NCI-H1436 treated with DMSO at 0.1 percent for 48 hours (cell line): ENCODE measurements at places on chromosomes 16 and 17.

DNA sequence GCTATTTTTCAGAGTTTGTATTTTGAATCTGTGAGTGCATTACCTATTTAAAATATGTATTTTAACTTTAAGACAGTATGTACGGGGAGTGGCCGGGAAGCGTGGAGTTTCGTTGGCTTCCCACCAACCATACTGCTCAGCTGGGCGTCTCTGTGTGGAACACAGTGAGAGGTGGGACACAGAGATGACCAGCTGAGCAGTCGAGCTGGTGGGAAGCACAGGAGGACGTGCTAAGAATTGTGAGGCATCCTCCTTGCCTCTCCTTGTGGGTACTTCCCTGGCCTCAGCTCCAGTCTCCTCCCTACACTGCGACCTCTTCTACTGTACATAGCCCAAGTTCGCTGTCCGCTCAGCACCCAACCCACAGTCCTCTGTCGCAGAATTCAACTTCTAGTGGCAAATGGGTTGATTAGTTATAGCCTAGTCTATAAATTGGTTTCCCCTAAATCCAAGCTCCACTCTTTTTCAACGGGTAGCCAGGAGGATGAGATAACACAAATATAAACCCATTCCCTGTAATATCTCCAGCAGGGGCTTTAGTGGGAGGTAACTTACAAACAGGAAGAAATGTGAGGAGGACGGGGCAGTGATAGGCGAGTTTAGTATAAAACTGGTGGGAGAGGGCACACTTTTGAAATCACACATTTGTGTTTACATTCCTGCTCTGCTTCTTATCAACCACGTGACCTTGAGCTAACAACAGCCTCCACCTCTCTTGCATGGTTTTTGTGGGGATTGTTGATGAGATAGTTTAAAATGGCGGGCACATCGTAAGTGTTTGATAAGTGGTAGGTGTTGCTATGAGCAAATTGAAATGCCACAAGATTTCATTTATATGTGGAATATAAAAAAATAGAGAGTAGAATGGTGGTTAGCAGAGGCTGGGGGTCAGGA, 211.9 kb upstream of the HS3ST3A1 start:
- no peak for DNase-seq

- DNase-seq, result no peak
Measured at GRCh38 chr17:1420163-1420562, 20.1 kb upstream of the YWHAE start.

- DNase-seq, result peak; percentile 33
Measured at GRCh38 chr17:57603978-57604377, 141.1 kb downstream of the CCDC182 start.

DNA sequence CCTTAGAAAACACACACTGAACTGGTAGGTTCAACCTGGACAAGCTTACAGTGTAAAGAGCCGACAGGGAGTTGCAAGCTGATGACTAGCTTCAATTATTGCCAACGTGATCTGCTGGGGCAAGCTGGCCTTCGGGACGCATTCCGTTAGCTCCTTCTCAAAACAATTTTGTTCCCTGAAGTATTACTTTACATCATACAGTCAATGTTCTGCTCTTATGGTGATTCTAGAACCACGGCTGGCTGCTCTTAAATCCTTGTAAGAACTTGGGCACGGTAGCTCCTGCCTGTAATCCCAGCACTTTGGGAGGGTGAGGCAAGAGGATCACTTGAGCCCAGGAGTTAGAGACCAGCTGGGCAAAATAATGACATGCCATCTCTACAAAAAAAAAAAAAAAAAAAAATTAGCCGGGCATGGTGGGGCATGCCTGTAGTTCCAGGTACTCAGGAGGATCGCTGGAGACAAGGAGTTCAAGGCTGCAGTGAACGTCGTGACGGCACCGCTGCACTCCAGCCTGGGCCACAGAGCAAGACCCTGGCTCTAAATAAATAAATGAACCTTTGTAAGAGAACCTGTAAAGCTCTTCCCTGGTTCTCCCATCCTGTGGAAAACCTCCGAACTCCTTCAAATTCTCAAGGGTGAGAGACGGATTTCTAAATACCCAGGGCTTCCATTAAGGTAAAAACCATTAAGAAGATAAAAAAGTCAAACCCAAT, 2.0 kb downstream of the CDIP1 start:
- DNase-seq, result no peak

DNA sequence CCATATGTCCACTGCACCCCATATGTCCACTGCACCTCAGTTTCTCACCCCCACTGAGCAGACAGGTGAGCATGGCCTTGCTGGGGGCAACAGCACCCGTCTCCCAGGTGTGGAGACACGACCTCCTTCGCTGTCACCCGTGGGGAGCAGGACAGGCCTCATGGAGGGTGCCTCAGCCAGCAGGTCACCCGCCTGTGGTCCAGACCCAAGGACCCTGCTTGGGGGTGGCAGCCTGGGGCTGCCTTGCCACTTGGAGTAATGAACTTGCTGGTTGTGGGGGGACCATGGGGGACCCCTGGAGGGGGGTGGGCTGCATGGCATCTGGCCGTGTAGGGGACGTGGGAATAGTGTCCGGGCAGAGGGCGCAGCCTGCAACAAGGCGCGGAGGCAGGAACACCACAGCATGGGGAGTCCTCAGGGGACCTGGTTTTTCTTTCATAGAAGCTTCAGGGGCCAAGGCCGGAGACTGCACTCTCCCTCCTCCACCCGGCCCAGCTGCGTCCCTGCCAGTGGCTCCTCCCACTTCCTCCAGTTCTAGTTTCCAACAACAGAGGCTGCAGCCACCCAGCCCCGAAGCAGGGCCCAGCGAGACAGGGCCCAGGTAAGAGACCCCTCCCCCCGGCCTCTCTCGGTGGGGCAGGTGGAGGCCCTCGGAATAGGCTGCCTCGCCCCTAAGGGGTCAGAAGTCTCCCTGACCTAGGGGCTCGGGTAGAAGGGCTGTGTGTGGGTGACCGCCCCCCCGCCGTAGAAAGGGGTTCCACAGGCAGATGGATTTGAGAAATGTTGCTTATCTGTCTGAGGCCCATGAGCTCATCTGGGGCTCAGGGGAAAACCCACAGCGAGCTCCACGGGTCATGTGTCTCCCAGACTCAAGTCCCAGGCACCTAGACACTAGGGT, at the start of gene NHLRC4:
NHLRC4 (plus strand) TSS at position 531 of the 898 bp plus-strand sequence. CDS start 1,043 bp downstream, outside the sequence.
- DNase-seq, result no peak

DNA sequence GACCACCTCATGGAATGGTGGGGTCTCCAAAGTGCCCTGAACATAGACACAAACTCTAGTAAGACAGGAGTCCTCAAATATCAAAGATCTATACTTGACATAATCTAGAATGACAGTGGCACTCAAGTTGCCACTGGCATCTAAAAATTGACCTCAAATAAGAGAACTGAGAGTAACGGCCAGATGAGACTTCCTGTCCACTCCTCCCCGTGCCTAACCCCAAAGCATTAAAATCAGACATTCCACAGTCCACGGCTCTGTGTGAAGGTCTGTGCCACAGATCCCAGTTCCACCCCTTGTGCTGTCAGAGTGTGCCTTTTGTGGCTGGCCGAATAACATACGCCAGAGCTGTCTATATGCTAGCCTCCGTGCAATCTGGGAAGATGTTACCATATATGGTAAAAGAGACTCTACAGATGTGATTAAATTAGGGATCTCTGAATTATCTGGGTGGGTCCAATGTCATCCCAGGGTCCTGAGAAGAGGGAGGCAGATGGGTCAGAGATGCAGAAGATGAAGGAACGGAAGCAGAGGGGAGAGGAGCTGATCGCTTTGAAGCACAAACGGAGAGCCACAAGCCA, 21.0 kb upstream of the EVPL start:
- DNase-seq, result no peak

DNA sequence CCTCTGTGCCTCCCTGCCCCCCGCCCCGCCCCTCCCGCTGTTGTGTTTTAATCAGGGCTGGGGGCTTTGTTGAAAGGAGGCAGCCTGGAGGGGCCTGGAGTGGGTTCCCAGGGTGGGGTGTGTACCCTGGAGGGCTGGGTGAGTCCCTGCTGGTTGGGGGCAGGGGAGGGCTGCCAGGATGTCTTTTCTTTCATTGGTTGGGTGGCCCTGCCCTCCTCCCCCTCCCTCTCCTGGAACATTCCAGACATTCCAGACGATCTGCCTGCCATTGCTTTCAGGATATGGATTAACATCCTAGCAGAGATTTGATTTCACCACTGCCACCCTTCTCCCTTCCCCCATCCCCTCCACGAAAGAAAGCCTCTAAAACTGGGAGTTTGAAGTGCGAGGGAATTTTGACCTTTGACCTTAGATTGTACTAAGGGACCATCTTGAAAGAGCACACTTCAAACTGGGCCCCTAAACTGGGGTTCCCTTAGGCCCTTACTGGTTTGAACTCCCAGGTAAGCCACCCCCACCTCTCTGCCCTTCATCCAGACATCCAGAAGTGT, 25.3 kb downstream of the IGF2BP1 start:
- no peak for DNase-seq

DNA sequence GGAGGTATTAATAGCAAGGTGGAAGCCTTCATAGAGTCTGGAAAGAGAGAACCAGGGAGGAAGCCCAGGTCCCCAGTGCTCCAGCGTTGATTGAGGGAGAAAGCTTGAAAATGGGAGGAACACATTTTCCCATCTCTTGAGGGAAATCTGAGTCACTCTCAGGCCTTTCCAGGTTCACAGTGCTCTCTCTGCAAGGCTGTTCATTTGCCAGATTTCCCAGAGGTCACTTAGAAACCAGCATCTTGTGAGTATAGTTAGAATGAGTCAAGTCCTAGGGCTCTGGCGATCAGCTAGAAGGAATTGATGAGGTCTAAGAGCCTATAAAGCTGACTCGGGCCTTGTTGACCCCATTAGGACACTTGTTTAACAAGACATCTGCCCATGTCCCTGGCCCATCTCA, 17.7 kb upstream of the ZNF594 start:
- DNase-seq, result no peak

- no peak for DNase-seq
Measured at GRCh38 chr17:69084911-69085310, 24.2 kb upstream of the ABCA9 start.
